Naive thymus-derived CD4-positive, alpha-beta T cell (primary cell): ENCODE measurements at places on chromosomes 1 and 21. TPM values are rescaled to one million over a fixed set of nuclear protein-coding genes. Genes with fewer than 3 reads are reported as not detected.

The SLC45A1 gene
- 0.91 TPM for polyA plus RNA-seq

The DSCAM gene
- polyA plus RNA-seq: not detected

The SAMSN1 gene
- polyA plus RNA-seq: 25.5 TPM

The LAMB3 gene
- polyA plus RNA-seq: 0.26 TPM

The VCAM1 gene
- polyA plus RNA-seq: not detected

The FAM72D gene
- polyA plus RNA-seq: not detected

The MMP23B gene
- polyA plus RNA-seq: not detected

The NPHS2 gene
- polyA plus RNA-seq: not detected

The LCE1E gene
- not detected for polyA plus RNA-seq

The SYCP1 gene
- polyA plus RNA-seq: not detected

The RGS1 gene
- 3.4 TPM for polyA plus RNA-seq
